ENCODE measurements at places on chromosomes 3 and 15.

DNA sequence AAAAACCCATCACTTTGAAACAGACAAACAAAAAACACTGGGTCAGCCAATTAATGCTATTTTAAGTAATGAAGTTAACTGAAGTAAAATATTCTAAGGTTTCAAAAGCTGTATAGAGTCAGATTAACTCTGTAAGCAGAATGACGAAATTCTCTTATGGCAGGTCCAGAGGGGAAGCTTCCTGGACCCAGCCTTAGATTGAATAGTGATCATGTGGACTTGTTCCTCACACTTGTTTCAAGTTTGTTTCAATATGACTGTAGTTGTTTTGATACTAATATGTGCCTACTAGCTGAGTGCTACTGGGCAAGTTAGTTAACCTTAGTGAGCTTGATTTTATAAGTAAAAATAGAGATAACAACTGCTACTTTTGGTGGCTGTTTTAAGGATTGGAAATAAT is 32.6 kb downstream of the PLS1 start:
- no peak for DNase-seq

DNA sequence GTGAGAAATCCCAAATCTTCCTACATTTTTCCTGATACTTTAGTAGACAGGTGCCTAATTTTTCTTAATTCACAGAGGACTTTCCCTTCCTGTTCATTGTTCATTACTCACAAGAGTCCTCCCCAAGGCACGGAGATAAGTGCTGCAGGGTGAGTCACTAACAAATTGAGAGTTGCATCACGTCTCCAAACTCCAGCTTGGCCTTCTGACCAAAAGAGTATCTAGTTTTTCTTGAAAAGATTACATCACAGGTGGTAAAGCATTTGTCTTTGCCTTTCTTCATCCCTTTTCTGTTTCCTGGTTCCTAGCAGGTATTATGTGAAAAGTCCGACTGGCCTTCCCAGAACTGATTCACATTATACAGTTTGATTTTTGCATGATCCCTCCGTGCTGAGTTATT is 24.9 kb upstream of the RASGRP1 start:
- no peak for DNase-seq

GRCh38 chr15:29596266-29596665 is 226.0 kb downstream of the TJP1 start:
- no peak for DNase-seq

- no peak for DNase-seq
These were observed 25.5 kb downstream of the GLDN start for GRCh38 chr15:51366920-51367319.

DNA sequence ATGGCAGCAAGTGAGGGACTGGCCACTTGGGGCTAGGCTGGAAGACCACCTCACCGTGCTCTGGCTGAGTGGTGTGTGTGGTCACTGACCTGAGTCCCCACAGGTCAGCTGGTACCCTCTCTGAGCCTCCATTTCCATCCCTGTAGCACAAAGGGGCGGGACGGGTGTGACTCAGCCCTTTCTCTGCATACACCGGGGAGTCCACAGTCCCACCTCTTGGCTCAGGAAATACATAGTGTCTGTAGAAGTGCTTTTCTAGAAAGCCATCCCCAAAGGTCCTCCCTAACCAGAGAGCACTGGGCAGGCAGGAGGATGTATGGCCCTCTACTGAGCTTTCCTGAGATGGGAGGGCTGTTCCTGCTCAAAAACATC is 27.2 kb downstream of the WNT7A start:
- no peak for DNase-seq

DNA sequence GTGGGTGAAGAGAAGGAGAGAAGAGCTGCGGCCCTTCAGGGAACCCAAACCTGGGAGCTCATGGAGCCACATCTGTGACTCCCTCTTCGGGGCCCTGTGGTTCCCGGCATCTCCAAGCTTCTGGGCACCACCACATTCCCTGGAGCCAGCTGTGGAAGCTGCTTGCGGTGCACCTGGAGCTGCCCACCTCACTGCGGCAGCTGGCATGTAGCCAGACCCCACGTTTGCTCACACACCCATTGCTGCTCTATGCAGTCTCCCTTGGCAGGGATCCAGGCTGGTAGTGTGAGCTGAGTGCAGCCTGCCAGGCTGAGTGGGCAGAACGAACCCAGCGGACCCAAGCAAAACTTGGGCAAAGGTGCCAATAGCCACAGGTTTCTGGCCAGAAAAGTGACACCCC is 16.8 kb upstream of the PLA2G4E start:
- no peak for DNase-seq
